ENCODE measurements at places on chromosomes 1 and 21.

GRCh38 chr1:85279458-85280080, 3.1 kb upstream of the BCL10 start:
- DNase-seq = no peak

GRCh38 chr1:28501925-28502324, 3.9 kb upstream of the RCC1 start:
- no peak for DNase-seq

DNA sequence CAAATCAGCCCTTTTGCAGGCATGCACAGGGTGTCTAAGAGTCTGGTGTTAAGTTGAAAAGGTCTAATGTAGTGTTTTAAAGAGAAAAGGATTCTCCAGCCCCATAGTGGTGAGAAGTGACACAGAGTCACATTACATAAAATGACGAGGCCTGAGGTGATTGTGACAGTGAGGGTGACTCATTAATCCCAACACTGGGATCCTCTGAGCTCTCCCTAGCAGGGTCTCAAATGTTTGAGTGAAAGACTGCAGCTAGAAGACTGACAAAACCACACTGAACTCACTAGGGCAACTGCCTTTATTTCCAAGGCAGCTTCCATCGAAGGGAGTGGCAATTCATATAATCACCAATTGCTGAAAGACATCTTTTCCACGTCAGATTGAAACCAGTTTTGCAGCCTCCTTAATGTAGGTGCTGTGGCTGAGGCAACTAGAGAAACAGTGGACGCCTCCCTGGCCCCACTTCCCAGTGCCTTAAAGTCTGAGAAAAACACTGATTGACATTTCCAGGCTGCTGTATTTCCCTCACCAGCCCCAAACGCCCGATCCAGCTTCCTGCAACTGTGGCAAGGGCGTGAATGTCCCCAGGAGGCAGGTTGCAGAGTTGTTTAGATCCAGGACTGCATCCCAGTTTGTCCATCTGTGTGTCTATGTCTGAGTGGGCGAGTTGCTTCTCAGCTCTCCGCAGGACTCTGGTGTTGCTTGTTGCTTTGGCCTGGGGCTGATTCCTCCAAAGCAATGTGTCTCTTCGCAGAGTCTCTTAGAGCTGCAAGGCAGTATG, 81.4 kb downstream of the RUNX1 start:
- DNase-seq = no peak

- no peak for DNase-seq
Measured at GRCh38 chr1:84550826-84551225, 23.4 kb downstream of the CTBS start.

DNA sequence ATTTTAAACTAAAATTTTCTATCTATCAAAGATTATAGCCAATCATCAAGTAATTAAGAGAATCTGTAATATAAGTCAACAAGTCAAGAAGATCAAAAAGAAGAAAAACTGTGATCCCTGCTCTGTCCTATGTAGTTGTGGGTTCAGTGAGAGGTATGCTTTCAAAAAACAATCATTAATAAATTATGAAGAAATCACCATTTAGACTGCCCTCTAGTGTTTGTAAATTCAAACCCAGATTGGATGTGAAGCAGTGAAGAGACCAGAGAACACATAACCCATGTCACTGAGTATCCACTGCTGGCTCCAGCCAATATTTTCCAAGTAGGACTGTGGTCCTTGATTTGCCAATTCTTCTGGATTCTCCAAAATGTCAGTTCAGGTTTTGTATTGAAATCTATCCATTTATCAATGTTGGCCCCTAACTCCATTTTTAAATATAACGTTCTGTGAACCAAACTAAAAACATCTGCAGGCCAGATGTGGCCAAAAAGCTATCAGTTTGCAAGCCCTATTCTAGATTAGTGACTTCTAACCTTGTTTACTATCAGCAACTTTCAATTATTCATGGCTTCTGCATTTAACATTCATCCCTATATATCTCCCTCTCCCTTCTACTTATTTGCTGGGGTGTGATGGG, 467.5 kb upstream of the CXADR start:
- no peak for DNase-seq

GRCh38 chr1:46396441-46397398, 2.6 kb downstream of the FAAH start:
- DNase-seq = no peak
